Activated T-helper 2 cell treated with anti-CD3 and anti-CD28 coated beads, Interferon-gamma antibody, Interleukin-2, Interleukin-4, amounts not matched to agents 10 μg/mL and 5 μg/mL and 100 μg/mL, durations not matched to agents 14 hours and 24 hours and 36 hours (primary cell): ENCODE measurements at places on chromosomes 11 and 22.

DNA sequence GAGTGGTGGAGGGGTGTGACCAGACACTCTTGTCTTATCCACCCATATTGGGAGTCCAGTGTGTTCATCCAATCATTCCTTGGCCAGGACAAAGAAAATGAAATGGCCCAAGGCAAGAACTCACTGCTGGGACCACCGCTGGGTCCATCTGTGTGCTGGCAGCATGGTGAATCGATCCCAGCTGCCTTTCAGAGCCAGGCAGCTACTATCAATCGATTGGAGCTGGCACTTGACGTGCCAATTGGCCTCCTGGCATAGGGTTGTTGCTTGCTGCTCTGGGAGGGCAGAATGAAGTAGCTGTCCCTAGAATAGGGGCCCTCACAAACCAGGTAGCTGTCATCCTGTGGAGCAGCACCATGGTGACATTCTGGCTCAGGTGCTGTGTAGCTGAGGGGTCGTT, 1.4 kb upstream of the ARVCF start:
- no peak for DNase-seq

DNA sequence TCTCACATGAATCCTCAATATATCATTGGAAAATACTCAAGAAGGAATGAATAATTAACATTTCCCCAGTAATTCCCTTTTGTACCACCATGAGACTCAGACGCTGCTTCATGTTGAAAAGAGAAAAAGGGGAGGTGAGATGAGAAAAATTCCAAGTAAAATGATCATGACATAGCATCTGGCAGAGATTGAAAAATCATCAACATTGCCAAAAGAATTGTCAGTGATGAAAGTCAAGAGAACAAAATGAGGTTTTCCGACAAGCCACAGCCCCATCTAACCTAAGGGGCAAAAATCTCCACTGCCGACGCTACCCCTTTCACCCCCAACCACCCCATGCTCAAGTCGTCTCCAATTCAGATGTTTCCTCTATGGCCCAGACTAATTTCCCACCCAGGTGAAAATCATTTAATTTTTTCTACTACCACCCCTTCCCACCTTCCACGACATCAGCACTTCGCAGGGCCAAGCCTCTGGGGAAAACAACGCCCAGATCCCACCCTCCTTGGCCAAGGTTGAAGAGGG, 1.2 kb downstream of the RAB6A start:
- DNase-seq, result no peak

GRCh38 chr22:35688913-35689675, 28.6 kb upstream of the APOL5 start:
- no peak for DNase-seq

DNA sequence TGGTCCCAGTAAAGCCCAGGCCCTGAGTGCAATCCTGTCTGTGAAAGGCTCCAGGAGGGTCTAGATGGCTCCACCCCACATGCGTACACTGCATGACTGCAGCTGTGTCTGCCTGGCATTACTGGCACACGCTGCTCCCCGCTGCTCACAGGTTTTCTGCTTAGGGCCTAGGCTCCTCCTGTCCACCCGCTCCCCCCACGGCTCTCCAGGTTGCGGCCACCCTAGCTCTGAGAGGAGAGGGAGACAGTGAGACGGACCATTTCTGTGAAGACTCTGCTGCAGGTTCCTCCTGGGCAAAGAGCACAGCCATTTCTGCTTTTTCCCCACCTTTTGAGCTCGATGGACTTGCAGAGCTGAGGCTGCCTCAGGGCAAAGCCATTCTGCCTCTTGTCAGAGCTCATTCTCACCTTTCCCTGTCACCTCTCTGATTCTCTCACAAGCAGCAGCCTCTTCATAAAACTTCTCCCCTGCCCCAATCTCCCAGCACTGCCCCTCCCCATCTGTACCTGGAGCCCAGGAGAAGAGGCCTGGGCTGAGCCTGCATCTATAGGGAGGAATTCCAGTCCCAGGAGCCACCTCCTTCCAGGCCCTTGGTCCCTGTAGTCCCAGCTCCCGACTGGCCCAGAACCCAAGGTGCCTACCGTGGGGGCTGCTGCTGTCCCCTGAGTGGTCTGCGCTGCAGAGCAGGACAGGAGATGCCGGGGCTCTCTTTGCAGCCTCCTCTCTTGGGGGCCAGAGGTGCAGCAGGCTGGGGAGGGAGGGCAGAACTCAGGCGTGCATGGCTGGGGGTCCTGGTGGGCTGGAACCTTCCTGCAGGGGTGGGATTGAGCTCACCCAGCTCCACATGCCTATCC, 433.7 kb upstream of the B3GAT1 start:
- DNase-seq, result no peak

- DNase-seq, result no peak
Observed at GRCh38 chr11:61349189-61349751, 12.4 kb downstream of the CYB561A3 start.

DNA sequence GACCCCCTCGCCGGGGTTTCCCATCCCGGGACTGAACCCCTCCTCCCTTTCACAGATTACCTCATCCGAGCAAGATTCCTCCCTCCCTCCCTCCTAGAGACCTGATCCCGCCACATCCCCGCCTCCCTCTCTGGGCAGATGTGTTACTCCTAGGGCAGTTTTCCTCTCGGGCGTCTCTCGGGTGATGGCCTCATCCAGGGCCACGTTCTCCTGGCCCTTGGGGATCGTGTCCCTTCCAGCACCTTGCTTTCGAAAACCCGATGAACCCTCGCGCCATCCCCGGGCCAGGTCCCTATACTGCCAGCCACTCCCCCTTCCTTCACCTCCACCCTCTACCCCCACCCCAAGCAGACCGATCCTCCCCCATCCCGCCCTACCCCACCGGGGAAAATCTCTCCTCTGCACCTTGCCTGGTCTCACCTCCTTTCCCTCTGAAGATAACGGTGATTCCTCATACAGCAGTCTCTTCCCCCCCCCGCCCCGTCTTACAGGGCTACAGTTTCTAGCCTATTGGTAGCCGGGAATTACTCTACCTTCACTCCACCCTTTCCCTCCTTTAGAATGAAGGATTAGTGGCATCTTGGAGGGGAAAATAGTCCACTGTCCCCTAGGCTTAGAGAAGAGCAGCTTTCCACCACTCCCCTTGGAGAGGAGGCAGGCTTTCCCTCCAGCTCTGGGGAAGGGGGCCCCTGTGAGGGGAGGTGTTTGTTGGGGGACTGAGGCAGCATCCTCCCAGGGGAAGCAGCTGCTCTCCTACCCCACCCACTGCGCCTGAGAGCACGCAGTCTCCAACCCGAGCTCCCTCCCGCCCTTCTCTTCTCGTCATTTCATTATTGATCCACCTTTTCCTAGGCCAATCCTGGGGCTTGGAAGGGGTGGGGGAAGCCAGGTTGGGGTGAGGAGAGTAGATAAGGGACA, 1.2 kb downstream of the KMT2A start:
- peak; percentile 33 for DNase-seq

DNA sequence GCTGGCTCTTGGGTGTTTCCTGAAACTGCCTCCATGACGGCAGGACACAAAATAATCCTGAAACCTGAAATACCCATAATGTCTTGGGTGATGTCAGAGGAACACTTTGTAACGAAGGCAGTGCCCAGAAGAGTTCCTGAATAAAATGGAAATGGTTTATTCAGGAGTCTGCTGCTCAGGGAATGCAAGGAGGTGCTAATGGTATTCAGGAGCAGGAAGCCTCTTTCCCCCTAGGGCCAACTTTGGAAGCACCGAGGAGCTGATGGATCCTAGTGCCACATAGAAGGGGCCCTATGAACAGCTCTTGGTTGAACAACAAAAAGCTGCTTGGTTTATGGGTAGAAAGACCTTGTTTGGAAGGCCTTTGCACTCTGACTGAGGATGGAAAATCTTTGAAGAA, 15.5 kb downstream of the TREH start:
- no peak for DNase-seq

GRCh38 chr11:38948392-38948791, 2350.4 kb upstream of the RAG2 start:
- no peak for DNase-seq
